T-helper 1 cell (primary cell): ENCODE measurements at places on chromosomes 16 and 17.

DNA sequence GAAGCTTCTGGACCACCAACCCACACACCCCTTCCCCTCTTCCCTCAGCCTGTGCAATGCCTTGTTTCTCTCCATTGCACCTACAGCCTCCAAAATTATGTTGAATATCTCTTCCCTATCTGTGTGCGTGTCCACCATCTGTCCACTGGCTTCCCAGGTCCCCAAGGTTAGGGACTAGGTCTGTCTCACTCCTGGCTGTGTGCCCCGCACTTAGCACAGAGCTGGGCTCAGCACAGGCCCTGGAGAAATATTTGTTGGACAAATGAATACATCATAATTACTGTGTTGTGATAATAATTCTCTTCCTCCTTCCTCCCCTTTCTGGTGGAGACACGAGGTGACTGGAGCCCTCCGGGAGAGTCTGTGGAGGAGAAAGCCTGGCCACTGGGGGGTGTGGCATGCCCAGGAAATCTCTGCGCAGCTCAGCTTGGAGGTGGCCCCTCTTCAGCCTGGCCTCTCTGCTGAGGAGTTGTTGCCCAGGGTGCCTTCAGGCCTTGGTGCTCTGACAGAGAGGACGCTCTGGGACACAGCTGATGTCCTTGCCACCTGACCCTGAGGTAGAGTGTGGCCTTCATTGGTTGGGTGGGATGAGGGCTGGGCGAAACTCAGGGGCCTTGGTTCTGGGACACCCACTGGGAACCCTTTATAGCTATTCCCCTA lies 3.3 kb upstream of the BRD7 start:
- DNase-seq, result no peak

- DNase-seq, result no peak
Measured at GRCh38 chr17:16301963-16302855, 51.1 kb downstream of the CENPV start.

GRCh38 chr17:82965371-82965770 lies 114.0 kb upstream of the METRNL start:
- DNase-seq, result no peak

DNA sequence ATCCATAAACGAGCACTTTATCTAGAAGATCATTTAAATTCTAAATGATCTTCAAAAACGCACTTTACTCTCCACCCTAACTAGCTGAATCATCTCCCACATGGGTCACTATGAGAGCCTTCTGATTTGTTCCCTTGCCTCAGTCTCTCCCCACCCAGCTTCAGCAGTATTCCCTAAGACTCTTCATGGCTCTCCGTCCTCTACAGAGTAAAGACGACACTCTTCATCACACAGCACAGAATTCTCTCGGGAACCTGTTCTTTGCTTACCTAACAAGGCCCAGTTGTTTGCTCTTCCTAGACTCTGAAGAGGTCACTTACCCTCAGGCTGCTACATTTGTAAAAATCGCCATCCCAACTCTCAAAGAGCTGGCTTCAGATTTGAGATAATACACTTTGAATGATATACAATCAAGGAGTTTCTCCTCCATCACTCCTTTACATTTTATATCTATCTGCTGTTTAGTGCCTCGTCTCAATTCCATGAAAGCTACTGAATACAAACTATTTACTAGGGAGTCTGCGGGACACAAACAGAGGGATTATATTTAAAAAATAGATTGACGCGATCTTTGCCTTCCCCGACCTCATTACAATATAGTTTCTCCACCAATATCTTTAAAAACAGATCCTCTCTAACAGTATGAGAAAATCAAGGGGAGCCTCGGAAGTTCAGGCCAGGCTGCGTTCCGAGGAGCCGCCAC lies 511 bp upstream of the LIG3 start:
- no peak for DNase-seq

GRCh38 chr17:34398990-34399389 lies 36.0 kb upstream of the CCL1 start:
- DNase-seq, result no peak

DNA sequence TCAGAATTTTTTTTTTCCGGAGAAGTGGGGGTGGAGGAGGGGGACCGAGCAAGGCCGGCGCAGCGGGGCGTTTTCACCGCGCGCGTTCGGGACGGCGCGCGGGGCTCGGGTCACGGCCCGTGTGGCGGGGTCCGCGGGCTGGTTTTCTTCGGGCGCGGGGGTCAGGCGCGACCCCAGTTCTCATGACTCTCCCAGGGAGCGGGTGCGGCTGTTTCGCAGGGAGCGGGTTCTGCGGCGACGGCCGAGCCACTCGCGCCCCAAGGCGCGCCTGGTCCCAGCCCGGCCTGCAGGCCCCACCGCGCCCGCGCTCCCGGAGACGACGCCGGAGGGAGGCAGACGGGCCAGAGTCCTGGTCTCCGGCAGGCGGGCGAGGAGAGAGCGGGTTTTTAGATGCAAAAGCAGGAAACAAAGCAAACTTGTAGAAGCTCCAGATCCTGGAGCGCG lies 1.0 kb downstream of the BAHCC1 start:
- DNase-seq, result no peak
